ENCODE measurements at places on chromosomes 12 and 14.

DNA sequence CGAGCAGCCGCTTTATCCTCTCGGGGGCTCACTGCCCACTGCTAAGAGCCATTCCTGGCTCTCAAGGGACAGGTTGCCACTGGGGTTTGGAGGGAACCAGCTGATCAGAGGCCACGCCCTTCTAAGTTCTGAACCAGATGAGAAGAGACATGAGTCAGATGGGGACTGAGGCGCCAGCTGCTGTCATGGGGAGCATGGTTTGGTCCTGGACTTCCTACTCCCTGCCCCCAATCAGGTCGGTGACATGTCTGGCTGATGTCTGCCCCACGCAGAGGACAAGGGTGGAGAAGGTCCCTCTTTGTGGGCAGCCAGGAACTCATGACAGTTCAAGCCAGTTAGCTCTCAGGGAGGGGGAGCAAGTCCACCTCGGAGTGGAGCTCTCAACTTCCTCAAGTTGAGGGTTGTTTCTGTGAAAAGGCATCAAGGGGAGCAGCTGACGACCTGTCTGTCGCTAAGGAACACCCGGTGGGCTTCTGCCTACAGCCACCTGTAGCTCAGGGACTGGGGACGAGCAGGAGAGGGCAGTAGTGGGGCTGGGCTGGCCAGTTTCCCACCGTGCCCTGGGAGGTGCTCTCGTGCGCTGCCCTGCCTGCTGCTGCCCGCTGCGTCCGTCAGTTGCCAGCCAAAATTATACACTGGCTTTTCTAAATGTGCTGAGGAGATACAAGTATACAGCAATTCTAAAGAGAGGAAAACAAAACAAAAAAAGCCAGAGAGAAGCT, 20.5 kb downstream of the PSMC1 start:
- DNase-seq, result no peak

GRCh38 chr14:86626530-86626929, 1096.6 kb downstream of the FLRT2 start:
- no peak for DNase-seq

- no peak for DNase-seq
Measured at GRCh38 chr14:70888681-70889175, 18.5 kb upstream of the PCNX1 start.

- DNase-seq, result no peak
Measured at GRCh38 chr12:25058658-25059058, 109.8 kb upstream of the BCAT1 start.

DNA sequence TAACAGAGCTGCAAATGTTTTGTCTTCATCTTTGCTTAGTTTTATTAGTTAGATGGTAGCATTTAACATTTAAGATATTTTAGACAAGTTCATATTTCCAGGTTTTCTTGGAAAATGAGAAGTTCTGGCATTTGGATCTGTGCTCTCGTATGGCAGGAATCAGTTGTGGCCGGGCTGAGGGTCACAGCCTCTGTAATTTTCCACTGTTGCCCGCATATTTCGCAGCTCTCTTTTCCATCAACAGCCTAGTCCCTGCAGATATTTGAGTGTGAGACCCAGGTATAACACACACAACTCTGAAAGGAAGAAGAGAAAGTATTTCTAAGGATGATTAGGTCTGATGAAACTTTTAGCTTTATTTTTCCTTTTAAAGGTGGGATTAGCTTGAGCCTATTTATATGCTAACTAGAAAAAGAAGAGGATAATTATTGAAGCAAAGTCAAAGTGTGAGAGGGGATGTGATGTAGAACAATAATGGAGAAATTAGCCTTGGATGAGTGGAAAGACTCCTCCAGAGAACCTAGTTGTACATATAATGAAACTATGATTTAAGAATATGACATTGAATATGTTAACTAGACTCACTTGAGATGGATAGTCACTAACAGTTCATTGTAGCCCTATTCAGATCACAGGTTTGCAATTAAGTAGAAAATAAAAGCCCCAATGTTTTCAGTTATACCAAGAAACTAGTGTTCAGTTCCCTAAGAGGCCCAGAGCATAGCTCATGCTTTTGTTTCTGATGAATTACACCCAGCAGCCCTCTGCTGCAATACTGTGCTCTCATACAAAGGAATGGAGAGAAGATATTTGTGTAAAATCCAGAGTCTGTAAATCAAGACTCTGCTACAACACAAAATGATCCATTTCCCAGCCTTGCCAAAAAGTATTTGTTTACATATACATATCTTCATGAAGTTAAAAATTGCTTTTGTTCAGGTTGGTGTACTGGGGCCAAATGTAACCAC, 158.4 kb downstream of the C12orf50 start:
- DNase-seq, result no peak

DNA sequence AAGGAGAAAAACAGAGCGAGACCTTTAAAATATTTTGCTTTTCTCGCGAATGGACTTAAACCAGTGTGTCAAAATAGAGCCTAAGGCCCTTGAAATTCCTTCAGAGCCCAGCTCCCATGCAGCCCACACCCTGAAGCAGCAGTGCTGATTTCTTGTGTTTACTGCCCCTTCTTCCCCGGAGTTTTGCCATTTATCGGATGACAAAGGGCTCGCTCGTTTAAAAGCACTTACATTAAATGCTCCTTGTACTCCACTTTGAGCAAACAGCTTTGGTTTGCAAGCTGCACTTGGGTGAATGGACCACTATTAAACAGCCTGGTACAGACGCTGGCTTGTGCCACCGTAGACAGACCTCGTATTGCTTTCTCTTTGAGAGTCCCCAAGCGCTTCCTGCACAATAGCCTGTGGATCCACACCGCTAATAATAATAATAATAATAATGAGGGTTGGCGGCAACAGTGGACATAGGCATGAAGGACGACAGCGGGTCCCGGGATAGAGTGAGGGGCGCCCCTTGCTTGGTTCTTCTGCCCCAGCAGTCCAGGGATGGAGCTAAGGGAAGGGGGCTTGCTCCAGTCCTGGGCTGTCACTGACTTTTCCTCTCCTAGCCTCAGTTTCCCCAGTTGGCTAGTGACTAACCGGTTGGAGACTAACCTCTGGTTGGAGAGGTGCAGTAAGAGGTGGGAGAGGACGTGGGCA, 6.6 kb downstream of the DLK1 start:
- no peak for DNase-seq

GRCh38 chr12:78120866-78121560, 290.3 kb downstream of the NAV3 start:
- no peak for DNase-seq

- DNase-seq, result no peak
Measured at GRCh38 chr12:1974812-1975211, 29.4 kb downstream of the DCP1B start.

GRCh38 chr12:119659289-119659897, 8.5 kb upstream of the PRKAB1 start:
- DNase-seq, result no peak

DNA sequence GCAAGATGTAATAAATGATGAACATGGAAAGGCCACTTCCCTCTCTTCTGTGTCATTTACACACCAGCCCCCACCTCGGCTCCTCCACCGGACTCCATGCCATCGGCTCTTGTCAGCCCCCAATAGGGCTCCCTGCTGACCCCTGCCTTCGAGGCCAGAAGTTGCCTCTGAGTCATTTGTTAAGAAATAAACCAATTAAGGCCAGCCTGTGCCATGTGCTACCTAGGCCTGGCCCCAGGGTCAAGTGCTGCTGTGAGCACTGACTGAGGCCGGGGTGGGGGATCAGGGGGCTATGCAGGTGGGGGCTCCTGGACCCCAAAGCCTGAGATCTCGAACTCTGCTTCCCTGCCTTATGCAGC, 53.2 kb downstream of the TESC start:
- DNase-seq, result no peak

DNA sequence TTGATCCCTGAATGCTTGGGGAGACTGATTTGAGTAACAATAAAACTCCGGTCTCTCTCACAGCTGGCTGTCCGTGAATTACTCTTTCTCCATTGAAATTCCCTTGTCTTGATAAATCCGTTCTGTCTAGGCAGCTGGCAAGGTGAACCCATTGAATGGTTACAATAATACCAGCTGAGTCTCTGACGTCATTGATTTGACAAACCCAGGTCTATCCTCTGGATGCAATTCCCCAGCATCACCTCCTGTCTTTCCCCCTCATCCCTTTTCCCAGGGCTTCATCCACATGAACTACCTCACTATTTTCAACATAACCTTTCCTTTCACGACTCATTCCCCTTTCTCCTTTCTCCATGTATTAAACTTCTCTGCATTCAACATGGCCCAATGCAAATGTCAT, 98.7 kb upstream of the TMEM132C start:
- DNase-seq, result no peak

DNA sequence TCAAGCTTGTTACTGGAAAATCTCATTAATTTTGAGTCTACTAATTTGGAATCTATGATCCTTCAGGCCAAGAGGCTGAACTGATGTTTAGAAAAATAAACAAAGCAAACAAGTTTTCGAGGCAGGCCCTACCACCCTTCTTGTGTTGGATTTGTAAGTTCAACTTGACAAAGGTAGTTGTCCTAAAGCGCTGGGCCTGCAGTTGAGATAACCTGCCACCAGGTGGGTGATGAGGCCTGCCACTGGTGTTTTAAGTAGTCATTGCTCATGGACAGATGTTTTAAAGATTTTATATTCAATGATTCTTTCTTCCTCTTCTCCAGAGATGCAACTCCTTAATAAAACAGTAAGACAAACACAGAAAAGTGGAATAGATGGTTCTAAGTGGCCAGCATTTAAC, 19.4 kb downstream of the ACVRL1 start:
- DNase-seq, result no peak

GRCh38 chr12:17304503-17305347, 698.8 kb upstream of the LMO3 start:
- DNase-seq, result no peak

DNA sequence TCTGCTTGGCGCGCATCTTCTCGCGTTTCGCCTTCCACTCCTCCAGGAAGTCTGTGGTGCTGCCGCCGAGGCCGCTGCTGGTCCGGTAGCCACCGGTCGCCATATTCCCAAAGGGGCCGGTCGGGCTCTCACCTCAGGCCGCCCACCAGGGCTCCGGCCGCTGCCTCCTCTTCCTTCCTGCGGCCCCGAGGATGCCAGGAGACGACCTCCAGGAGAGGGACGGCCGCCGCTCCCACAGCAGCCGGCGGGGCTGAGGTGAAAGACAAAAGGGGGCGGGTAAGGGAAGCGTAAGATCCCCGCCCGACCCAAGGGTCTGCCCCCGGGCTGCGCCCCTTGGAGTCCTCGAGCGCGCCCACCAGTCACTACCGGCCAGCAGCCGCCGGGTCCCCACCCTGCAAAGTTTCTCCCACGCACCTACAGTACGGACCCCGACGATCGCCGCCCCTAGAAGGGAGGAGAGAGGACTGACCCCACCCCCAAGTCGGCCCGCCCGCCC, 574 bp downstream of the PAWR start:
- no peak for DNase-seq

- DNase-seq, result no peak
Measured at GRCh38 chr12:50572287-50572686, 67.5 kb downstream of the DIP2B start.

DNA sequence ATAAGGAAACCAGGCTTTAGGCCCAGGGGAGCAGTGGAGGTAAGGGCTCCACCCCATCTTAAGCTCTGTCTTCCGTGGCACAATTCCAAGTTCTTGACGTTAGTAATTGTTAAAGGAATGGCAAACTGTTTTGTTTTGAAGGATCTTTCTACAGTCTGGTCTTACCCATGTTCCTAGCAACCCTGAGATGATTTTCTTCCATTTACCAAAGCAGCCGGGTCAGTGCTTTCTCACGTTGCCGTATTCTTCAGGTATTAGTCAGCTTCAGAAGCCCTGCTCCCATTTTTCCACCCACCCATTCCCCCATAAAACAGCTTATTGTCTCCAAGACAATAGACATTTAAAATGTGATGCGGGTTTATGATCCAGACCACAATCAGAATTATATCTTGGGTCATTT, 10.3 kb downstream of the NRIP2 start:
- DNase-seq, result no peak

DNA sequence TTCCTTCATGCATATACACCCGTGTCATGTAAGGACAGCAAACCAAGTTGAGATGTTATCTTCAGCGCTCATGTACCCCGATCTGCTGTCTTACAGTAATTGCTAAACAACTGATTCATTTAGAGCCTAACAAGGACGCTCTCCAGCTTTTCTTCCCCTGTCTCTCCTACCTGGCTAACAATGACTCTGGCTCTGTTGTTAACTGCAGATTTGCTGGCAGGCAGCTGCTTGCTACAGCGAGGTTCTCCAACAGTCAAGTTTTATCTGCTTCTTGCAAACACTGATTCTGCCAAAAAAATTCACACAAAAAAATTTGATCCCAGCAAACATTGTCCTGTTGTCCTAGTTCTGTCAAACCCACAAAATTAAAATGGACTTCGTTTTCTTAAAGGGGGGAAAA, 101.6 kb downstream of the OTX2 start:
- DNase-seq, result no peak

DNA sequence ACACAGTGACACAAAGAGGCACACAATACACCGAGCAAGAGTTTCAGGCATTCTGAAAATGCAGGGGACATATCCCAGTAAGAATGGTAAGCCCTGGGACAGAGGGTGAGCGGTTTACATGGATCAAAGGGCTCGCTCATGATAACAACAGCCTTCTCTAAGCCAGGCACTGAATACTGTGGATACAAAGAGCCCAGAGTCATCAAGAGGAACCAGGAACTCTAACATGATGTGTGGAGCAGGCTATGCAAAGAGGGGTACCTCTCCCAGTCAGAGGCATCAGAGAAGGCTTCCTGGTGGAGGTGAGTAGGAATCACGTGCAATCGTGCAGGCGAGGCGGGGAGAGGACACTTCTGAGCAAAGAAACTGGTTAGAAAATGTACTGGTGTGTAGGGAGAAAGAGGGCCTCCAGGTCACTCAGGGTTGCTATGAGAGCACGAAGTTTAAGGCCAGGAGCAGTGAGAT, 76.9 kb upstream of the EEA1 start:
- DNase-seq, result no peak

DNA sequence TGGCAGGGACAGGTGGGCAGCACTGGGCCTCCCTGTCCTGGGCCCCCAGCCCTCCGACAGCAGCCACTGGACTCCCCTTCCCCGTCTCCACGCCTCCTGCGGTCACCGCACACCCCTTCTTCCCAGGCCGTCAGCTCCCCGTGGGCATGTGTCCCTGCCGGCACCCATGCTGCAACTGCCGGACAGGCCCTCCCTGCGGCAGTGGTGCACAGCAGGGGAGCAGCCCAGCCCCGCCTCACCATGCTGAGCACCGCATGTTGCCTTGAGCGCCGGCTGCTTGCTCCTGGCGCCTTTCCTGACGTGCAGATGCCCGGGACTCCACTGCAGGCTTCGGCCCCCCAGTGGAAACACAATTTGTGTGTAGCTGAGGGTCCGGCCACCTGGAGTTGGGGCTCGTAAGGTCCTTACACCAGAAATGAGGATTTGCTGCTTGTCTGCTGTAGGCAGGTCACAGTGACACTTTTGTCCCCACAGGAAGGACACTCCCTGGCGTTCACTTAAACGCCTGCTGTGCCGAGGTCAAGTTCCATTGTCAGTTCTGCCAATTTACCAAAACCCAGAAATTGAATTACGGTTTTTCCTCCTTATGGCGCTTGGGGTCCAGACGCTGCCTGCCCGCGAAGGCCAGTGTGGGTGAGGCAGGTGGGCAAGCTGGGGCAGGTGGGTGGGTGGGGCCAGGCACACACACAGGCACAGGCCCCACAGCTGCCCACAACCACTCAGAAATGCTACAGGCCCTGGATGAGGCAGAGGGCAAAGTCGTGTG, 28.2 kb upstream of the MMP17 start:
- DNase-seq, result no peak
